Natural killer cell treated with Interleukin-12 subunit alpha and Interleukin-12 subunit beta and Interleukin-15 and Interleukin-18, amount 100 ng/mL, for 72 hours (primary cell): ENCODE measurements at places on chromosomes 2 and 18.

GRCh38 chr2:239004274-239005015, 156.6 kb downstream of the TWIST2 start:
- DNase-seq = peak; percentile 31

- no peak for DNase-seq
Observed at GRCh38 chr2:134138115-134138514, 115.8 kb upstream of the MGAT5 start.

DNA sequence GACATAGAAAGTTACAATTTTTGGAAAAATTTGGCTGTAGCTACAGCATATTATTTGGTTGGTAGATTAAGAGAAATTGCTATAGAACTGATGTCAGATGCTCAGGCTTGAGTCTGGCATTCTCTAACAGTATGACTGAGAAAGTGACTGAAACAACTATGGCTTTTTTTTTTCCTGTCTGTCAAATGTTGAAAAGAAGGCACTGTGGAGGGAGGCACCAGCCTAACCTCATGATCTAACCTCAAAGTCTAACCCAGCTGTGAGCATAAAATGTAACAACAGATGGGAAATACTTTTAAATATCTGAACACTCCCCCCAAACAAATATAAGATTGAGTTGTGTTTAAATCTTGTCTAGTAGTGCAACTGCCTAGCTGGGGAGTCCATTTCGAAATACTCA, 629.1 kb downstream of the LRP1B start:
- DNase-seq = no peak

DNA sequence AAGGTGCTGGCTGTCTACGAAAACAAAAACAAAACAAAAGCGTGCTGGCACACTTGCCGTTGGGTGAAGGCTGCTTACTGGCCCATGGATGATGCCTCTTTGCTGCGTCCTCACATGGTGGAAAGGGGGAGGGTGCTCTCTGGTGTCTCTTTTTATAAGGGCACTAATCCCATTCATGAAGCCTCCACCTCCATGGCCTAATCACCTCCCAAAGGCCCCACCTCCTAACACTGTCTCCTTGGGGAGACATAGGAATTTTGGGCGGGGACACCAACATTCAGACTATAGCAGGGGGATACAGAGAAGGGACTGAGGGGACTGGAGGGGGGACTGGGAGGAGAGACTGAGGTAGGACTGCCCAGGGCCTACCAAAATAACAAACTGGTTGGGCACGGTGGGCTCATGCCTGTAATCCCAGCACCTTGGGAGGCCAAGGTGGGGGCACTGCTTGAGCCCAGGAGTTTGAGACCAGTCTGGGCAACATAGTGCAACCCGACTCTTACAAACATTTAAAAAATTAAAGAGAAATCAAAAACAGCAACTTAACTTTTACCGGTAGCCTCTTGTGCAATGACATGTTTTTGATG, 14.5 kb downstream of the PTMA start:
- no peak for DNase-seq

DNA sequence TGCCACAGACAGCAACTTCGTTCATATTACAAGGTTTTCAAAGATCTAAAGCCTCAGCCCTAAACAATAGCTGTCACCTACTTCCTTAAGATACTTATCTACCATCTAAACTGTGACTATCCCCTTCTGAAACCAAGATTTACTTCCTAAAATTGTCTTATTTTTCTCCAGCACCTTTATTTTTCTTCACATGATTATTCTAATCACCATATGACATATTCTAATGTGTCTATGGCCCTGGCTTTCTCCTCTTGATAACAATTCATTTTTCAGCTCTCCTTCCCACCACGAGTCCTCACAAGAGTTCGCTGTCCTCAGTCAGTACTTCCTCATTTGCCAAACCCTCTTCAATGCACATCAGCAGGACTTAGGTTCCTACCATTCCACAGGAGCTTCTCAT, 53.9 kb downstream of the RTTN start:
- DNase-seq = no peak

GRCh38 chr2:8310557-8311455, 371.1 kb upstream of the ID2 start:
- DNase-seq = peak; percentile 88

GRCh38 chr2:60527762-60528161, 25.7 kb downstream of the BCL11A start:
- no peak for DNase-seq

DNA sequence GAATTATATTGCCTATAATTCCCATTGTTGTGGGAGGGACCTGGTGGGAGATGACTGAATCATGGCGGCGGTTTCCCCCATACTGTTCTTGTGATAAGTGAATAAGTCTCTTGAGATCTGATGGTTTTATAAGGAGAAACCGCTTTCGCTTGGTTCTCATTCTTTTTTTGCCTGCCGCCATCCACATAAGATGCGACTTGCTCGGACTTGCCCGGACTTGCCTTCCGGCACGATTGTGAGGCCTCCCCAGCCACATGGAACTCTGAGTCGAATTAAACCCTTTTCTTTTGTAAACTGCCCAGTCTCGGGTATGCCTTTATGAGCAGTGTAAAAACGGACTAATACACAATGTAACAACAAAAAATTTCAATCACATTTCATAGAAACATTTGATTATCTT, 115.8 kb downstream of the C2orf74 start:
- no peak for DNase-seq

DNA sequence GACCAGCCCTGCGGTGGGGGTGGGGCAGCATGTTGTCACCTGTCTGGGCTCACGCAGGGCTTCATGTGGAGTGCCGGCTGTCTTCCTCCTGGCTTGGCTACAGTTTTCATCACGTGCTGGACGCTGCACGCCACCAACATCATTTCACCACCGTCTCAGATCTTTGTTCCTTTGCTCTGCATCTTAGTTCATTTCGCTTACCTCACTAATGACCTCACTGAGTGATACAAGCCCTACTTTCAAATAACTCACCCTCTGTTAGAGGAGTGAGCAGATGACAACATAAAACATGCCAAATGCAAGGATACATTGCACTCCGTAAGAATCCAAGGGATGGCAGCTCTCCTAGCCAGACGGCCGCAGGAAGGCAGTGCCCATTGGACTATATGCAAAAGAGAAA, 527.5 kb downstream of the GALR1 start:
- DNase-seq = no peak

- DNase-seq = no peak
Observed at GRCh38 chr2:219987830-219988229, 360.4 kb downstream of the SLC4A3 start.

DNA sequence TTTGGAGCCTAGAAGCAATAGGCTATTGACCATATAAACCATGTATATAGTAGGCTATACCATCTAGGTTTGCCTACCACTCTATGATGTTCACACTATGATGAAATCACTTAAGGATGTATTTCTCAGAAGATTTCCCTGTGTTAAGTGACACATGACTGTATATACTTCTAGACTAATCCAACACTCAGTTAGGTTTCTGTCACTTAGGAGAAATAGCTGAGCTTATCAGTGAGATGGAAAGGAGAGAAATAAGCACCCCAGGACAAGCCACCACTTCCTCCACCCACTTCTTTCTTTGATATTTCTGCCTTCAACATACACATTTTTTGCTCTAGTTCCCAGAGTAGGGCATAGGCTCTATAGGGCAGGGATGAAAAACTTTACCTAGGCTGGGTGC, 7.8 kb downstream of the PECR start:
- DNase-seq = no peak

DNA sequence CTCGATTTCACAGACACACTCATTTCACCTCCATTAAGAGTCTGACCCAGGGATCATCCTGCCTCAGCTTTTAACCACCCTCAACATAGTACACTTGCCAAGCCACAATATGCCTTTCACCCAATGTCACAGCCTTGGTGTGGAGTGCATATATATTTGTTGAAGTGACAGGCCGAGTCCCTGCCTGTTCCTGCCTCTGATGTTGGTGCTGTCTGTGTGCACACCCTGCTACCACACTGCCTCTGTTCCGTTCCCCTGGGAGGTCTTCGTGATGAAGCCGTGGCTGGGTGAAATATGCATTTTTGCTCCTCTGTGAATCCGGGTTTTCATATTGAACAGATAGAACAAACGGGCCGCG, 90.3 kb downstream of the RNF144A start:
- no peak for DNase-seq

- DNase-seq = no peak
Observed at GRCh38 chr18:79965119-79965902, 868 bp downstream of the HSBP1L1 start.

- DNase-seq = no peak
Observed at GRCh38 chr18:57921708-57922107, 118.6 kb upstream of the ATP8B1 start.

DNA sequence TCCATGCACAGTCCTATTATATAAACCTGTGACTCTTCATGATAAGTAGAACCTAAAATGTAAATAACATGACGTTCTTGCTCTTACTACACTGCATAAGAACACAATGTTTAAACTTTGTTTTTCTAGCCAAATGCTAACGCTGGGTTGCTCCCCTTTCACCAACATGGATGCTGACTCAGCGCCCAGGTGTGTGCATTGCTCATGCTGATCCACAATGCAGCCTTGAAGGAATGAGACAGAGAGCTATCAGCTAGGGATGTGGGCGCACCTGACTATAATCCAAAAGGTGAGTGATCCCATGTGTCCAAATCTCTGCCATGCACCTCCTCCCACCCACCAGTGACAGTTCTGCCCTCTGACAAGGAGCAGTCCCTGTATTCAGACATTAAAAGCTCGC, 235.0 kb downstream of the IRS1 start:
- DNase-seq = no peak

DNA sequence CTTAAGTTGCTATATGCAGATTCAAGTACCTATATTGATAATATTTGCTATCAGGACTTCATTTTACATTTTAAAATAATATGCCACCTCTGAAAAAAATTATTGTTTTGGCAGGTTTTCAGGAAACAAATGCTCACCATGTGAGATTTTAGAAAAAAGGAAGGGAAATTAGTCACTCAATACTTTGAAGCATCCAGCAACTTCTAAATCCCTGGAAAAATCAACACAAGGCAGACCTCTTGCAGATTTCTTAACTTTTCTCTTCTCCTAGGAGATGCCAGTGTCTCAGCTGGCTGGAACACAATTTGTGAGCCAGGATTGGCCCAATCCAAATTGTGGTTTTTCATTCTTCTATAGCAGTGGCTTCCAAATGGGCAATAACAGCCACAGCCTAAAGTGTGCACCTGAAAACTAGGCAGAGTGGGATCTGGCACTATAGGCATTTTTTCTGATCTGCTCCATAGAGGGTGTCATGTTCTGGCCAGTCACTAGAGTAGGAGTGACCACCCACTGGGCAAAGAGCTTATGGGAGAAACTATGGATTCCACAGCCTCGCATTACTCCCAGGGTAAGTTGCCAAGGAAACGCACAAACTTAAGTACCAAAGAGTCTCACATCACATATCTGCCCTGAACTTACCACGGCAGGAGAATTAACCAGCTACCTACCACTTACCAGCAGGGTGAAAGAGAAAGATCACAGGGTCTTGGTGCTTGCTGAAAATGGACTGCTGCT, 28.1 kb upstream of the THOC1 start:
- no peak for DNase-seq

DNA sequence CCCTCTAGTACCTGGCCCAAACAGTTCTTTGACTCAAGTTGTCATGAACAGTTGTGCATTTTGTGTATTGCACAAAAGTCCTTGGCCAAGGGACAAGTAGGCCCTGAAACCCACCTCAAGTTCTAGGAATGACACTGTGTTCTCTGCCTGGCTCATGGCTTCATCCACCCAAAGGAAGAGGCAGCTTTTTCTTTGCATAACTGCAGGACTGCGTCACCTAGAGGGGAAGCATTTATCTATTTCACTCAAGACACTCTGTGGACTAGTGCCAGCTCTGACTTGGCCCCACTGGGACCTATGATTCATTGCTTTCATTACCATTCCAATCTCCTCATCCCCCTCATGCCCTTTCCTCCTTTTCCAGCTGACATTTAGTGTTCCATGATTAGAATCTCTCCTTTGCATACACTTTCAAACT, 119.3 kb upstream of the SIX2 start:
- no peak for DNase-seq

- no peak for DNase-seq
Observed at GRCh38 chr2:201735486-201735885, 37.0 kb upstream of the MPP4 start.

GRCh38 chr2:74079522-74080341, 68.0 kb downstream of the BOLA3 start:
- no peak for DNase-seq

GRCh38 chr2:3423492-3424170, 44.1 kb downstream of the TRAPPC12 start:
- DNase-seq = peak; percentile 78

GRCh38 chr2:37523814-37524362, 147.6 kb downstream of the CDC42EP3 start:
- DNase-seq = no peak

GRCh38 chr2:7468955-7469354, 551.7 kb downstream of the RNF144A start:
- no peak for DNase-seq

- no peak for DNase-seq
Observed at GRCh38 chr2:8543060-8543382, 138.8 kb upstream of the ID2 start.

GRCh38 chr2:32136097-32136496, 29.6 kb upstream of the SLC30A6 start:
- DNase-seq = no peak

GRCh38 chr2:28681606-28682005, 70.0 kb upstream of the PPP1CB start:
- no peak for DNase-seq

DNA sequence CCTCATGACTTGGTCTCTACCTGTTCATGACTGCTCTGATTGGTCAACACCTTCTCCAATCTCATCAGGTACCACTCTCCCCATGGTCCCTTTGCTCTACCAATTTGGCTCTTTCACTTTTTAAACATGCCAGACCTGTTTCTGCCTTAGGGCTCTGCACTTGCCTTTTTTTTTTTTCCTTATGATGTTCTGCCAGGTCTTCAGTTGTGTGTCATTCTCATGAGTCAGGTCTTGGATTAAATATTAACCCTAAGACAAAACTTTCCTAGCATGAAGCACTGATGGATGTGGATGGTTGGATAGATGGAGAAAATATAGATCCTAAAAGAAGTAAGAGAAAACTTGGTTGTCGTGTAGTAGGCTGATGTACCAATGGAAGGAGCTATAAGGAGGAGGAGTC, 219.3 kb downstream of the TTC32 start:
- DNase-seq = no peak

DNA sequence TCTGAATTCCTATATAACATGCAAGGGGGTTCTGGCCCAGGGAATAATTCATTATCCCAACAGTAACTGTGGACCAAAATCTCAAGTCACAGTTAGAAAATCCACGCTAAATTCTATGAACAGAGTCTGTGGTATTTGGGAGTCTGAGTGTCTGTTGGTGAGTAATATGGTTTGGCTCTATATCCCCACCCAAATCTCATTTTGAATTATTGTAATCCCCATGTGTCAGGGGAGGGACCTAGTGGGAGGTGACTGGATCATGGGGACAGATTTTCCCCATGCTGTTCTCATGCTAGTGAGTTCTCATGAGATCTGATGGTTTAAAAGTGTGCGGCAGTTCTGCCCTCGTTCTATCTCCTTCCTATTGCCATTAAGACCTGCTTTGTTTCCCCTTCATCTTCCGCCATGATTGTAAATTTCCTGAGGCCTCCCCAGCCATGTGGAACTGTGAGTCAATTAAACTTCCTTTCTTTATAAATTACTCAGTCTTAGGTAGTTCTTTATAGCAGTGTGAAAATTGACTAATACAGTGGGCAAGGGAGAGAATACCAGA, 68.3 kb downstream of the NBAS start:
- DNase-seq = no peak

- no peak for DNase-seq
Observed at GRCh38 chr2:60353863-60354262, 199.6 kb downstream of the BCL11A start.

- peak; percentile 79 for DNase-seq
Observed at GRCh38 chr2:98134172-98135005, 47.4 kb downstream of the VWA3B start.
